ENCODE measurements at places on chromosomes 5 and 9. TPM values are rescaled to one million over a fixed set of nuclear protein-coding genes. Genes with fewer than 3 reads are reported as not detected.

DNA sequence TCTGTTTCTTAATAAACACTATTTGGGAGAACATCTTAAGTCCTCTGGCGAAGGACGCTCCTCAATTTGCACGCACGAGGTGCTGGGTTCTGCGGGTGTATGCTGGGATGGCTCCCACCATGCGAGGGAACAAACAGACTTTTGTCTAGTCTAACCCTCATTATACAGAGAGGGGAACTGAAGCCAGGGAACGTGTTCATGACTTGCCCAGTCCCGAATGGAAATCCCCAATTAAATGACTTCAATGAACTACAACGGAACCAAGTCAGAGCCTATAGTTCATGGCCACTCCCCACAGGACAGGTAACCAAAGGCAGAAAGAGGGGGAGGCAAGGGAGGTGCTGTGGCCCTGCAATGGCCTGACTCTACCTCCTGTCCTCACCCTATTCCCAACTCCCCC lies 9.3 kb downstream of the TLE1 start:
- DNase-seq = no peak

The IL9 gene
- polyA plus RNA-seq = not detected

The HTR4 gene
- polyA plus RNA-seq = not detected

DNA sequence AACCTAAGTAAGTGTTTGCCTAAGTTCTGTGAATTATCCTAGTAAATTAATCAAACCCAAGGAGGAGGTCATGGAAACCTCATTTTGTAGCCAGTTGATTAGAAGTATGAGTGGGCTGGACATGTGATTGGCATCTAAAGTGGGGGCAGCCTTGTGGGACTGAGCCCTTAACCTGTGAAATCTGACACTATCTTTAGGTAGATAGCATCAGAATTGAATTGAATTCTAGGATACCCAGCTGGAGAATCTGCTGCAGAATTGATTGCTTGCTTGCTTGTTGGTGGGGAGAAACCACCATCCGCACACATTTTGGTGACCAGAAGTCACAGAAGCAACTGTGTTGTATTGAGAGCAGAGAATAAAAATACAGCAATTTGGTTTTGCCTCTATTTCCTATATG lies 97.0 kb downstream of the FBXL7 start:
- no peak for DNase-seq

GRCh38 chr5:138354926-138355378 lies 2.5 kb downstream of the KDM3B start:
- DNase-seq = no peak

- no peak for DNase-seq
Measured at GRCh38 chr5:148682058-148683026, 28.0 kb upstream of the HTR4 start.

DNA sequence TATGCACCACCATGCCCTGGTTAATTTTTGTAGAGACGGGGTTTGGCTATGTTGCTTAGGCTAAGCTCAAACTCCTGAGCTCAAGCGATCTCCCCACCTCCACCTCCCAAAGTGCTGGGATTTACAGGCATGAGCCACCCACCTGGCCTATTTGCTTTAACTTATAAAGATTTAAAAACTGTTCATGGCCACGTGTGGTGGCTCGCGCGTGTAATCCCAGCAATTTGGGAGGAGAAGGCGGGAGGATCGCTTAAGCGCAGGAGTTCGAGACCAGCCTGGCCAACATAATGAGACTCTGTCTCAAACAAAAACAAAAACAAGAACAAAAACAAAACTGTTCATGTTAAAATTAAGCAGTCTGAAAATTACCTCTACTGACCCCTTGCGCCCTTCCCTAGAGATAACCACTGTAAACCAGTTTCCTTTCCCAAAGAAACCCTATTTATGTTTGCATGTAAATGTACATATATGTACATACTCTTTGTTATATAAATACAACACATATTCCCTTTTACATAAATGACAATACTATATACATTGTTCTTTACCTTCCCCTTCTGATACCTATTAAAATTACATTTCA lies 1.5 kb downstream of the AK6 start:
- DNase-seq = no peak
